ENCODE measurements at places on chromosomes 11 and 22.

DNA sequence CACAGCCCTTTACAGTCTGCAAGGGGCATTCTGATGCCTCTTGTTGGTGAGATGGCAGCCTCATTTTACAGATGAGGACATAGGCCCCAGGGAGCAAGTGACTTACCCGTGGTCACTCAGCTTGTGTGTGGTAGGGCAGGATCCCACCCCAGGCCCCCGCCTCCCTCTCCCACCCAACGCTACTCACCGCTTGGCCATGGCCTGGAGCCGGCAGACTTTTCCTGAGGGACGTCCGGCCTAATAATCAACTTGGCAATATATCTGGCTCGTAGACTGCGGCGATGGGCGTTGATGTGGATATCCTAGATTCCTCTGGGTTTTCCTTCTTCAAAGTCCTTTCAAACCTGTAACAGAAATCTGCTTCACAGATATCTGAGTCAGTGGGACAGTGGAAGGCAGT lies 57.1 kb downstream of the ARHGAP8 start:
- no peak for DNase-seq

DNA sequence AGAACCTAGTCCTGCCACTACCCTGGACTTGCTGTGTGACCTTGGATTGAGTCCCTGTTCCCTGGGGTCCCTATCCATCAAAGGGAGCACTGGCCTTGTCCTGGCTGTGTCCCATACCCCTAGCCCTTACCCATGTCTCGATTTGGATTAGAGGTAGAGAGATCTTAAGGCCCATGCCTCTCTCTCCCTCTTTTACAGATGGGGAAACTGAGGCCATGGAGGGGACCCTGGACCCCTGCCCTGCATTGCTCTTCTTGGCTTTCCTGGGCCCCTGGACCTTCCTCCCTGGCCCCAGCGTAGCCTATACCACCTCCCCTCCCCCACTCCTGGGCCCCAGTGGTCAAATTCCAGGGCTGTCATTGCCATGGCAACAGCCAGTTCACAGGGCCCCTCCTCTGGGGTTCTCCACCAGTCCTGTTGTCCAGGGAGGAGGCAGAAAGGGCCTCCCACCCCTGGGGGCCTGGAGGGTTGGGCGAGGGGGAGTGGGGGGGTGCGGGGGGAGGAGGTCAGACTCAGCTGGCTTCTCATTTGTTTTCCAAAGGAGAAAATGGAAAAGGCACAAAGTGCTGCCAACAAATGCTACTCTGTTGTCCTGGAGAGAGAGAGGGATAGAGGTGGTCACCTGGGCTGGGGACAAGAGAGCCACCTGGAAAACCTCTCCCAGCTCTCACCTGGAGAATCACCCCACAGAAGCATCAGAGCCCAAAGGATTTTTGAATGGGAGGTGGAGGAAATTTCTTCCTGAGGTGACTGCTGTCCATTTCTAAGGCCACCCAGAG lies 23.3 kb downstream of the ARHGEF17 start:
- no peak for DNase-seq

DNA sequence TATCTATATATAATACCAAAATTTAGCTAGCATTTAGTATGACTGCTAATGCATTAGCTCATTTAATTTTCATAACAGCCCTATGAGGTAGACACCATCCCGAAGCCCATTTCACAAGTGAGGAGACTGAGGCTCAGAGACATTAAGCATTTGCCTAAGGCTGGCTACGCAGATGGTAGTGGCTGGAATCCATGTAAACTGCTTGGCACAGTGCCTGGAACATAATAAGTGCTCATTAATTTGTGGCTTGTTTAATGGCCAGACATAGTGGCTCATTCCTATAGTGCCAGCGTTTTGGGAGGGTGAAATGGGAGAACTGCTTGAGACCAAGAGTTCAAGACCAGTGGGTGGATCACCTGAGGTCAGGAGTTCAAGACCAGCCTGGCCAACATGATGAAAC lies 17.8 kb upstream of the TP53I11 start:
- no peak for DNase-seq

DNA sequence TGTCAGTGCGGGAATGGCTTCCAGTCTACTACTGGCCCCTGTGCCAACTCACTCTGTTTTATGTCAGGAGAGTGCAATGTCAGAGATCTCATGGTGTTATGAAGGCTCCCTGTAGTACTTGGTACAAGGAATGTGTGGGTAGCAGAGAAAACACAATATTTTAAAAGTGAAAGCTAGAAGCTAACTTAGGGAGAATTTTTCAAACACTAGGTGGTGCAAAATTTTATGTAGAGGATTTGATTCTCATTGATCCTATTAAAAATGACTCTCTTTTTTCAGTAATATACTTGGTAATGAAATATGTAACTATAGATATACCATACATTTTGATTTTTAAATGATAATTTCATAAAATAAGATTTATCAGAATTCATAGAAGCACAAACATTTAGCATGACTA lies 134.7 kb downstream of the JRKL start:
- DNase-seq, result no peak

GRCh38 chr11:63599211-63600122 lies 14.8 kb downstream of the PLAAT3 start:
- DNase-seq, result no peak

DNA sequence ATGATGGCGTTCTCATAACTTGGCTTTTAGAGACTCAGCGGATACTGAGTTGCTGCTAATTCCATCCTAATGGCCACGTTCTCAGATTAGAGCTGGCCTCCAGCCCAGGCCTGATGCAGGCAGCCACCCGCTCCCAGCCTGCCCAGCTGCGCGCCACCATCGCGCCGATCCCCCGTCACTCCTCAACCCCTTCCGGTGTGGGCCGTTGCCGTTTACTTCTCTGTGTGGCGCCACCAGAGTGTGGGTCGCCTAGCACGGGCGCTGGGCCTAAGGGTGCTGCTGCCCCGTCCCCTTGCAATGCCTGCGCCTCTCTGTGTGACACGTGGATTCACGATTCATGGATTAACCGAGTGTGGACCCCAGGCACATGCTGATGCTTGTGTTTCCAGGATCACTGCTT lies 1116.0 kb downstream of the BRD1 start:
- DNase-seq, result no peak

DNA sequence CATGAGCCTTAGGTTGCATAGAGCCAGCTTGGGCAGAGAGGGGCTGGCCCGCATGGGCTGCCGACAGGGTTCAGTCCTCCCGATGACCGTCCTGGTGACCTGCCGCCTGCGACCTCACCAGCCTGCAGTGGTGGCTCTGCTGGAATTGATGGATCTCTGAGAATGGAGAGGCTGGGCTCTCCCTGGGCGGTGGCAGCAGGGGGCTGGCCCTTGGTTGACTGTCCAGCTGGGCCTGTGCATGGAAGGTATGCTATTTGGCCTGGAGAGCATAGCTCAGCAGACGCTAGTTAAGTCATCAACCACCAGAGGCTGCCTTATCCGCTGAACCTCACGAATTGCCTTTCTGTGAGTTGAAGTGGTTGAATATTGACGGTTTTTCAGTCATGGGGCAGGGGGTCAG lies 19.7 kb downstream of the GRAMD4 start:
- DNase-seq, result no peak

DNA sequence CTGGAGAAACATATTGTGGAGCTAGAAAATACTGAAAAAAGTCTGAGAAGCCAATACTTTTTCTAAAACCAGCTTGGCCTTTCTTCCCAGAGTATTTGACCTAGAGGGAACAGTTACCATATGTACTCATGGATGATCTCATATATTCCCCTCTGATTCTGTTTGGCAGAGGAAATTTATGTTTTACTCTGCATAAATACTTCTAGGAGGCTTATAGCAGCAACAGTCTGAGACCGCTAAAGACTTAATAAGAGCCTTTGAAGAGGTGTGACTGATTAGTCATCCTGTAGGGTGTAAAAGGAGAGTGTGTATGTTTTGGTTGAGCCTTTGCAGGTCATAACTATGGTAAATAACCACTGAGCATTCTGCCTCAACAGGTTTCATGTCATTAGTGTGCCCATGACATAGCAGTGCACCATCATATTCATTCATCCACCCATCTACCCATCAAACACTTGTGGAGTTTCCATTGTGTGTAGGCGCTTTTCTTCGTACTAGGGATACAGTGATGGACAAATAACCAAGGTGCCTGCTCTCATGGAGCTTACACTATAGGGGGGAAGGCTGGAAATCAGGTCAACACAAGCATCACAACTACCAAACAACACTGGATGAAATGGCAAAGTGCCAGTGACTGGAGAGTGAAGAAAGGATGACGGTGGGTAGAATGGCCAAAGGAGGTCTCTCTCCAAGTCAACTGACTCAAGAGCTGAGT lies 44.5 kb downstream of the TRAF6 start:
- peak; percentile 27 for DNase-seq

DNA sequence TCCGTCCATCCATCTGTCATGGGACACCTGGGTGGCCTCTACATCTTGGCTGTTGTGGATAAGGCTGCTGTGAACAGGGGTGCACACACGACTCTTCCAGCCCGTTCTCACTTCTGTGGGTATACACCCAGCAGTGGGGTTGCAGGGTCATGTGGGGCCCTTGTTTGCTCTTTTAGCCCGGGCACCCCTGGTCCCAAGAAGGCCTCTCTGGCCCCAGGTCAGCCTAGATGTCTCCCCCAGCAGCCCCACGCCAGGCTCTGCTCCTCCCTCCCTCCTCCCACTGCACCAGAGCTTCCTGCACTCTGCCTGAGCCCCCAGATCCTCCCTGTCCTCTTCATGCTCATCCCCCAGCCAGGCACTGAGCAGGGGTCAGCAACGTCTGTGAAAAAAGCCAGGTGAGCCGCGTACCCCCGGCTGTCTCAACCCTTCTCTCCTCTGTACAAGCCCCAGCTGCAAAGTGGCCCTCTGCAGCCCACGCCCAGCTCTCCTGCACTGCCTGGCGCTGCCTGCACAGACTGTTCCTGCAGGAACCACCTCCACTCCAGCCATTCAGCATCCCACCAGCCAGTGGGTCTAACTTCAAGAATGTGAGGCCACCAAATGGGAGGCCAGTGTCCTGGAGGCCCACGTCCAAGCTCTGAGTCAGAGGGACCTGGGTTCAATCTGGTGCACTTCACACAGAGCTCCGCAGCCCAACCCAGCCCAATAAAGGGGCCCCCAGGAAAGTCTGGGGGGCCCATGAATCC lies 1508.9 kb downstream of the BRD1 start:
- DNase-seq, result no peak

- DNase-seq, result peak; percentile 6
These were observed 672 bp downstream of the TMEM135 start for GRCh38 chr11:87038235-87038977.

- DNase-seq, result no peak
These were observed 9.7 kb upstream of the MS4A2 start for GRCh38 chr11:60078745-60079144.

GRCh38 chr11:95563859-95564258 lies 225.7 kb downstream of the FAM76B start:
- DNase-seq, result no peak

DNA sequence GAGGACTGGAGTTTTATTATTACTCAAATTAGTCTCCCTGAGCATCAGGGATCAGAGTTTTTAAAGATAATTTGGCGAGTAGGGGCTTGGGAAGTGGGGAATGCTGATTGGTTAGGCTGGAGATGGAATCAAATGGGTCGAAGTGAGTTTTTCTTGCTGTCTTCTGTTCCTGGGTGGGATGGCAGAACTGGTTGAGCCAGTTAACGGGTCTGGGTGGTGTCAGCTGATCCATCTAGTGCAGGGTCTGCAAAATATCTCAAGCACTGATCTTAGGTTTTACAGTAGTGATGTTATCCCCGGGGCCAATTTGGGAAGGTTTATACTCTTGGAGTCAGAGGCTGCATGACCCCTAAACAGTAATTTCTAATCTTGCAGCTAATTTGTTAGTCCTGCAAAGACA lies 1.1 kb downstream of the OR5A2 start:
- no peak for DNase-seq

DNA sequence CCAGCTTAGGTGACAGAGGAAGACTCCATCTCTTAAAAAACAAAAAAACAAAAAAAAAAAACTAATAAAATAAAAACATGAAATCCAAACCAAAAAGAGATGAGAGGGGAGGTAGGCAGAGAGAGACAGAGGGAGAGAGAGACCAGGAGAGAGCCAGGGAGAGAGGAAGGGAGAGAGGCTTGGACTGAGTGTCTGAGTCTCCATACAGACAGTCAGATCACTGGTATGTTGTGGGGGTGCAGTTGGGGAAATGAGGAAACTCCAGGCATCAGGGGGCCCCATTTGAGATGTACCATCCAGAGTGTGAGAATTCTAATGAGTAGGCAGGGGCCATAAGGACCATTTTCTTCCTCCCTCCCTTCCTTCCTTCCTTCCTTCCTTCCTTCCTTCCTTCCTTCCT lies 53.1 kb upstream of the SEPTIN5 start:
- no peak for DNase-seq

- no peak for DNase-seq
These were observed 51.5 kb upstream of the RAB1B start for GRCh38 chr11:66216911-66217310.

DNA sequence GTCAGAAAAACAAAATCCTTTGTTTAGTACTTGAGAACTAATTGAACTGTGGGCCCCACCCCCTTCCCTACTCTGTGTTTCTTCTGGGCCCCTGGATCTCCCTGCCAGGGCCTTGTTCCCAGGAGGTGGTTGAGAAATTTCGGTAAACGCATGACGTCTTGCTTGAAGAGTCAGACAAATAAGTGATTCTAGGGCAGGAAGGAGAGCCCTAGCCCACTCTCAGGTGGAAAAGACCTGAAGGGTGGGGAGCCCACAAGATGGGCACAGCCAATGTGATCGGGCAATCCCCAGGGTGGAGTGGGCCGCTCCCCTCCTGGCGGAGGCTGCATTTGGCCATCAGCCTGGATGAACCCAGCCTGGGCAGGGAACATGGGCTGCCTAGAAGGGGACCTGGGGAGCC lies 16.8 kb upstream of the P2RY2 start:
- no peak for DNase-seq

- DNase-seq, result peak; percentile 63
These were observed 47.5 kb upstream of the PICALM start for GRCh38 chr11:86116386-86116726.

GRCh38 chr11:126148317-126148716 lies 63.1 kb downstream of the RPUSD4 start:
- DNase-seq, result no peak

DNA sequence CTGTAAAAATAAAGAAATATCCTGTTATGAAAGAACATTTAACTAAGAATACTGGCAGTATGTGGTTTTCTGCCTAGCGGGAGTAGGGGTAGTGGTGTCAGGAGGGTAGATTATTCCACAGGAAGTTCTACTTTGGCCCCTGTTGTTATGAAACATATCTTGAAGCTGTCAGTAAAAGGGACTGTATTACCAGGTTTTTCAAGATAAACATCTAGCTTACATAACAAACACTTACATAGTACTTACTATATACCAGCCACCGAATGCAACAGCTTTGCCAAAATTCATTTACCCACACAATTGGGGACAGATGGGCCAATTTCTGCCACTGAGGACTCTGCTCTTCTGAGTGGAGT lies 3.7 kb downstream of the TMEM123 start:
- DNase-seq, result no peak

GRCh38 chr11:45089676-45090499 lies 56.6 kb upstream of the PRDM11 start:
- no peak for DNase-seq
